IPS-NIHi11 (cell line): ENCODE measurements at places on chromosomes 6 and 20.
A peak's percentile ranks its signal among the peaks of the same experiment; 100 is the strongest.

- no peak for DNase-seq
Observed at GRCh38 chr20:23609486-23610109, 3.9 kb upstream of the CST9 start.

DNA sequence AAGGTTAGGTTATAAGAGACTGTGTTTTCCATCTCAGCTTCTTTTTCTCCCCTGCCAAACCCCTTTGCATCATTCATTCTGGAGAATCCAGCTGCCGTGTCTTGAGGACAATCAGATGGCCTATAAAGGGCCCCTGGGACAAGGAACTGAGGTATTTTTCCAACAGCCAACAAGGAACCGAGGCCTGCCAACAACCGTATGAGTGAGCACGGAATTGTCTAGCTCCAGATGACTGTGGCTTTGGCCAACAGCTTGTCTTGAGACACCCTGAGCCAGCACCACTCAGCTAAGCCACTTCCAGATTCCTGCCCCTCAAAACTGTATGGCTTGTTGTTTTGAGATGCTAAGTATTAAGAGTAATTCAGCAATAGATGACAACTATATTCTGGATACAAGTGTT lies 433.7 kb upstream of the HSF2 start:
- no peak for DNase-seq

GRCh38 chr6:40755046-40755681 lies 168.0 kb upstream of the LRFN2 start:
- peak; percentile 43 for DNase-seq

GRCh38 chr6:32703347-32703746 lies 36.9 kb upstream of the HLA-DQB1 start:
- DNase-seq = no peak

DNA sequence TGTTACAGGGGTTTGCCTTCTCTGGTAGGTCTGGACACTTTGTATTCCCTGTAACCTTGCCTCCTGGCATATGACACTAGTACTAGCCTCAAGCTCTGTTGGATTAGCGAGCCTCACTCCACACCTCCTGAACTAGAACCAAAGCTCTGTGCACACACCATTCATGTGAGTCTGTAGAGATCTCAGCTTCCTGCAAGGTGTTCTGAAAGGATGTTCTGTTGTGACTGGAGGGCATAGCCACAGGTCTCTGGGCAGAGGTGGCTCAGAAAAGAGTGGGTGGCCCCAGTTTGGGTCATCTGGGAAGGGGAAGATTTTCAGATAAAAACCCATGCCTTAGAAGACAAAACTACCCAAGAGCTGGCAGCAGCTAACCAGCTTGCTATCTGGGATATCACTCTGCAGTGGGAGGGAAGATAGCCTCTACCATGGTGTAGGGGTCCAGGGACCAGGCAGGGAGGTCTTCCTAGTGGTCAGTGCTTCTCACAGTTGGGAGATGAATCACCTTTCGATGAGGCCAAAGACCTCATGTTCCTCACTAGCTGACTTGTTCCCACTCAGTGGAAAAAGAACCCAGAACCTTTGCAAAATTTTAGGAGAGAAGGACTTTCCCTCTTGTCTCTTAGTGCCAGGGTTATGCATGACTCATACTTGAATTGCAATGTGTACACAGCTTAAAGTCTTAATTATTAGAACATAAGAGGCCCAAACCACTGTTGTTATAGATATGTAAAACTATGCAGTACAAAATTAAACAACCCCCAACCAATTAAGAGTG lies 41.4 kb downstream of the HLA-F start:
- DNase-seq = no peak

- no peak for DNase-seq
Observed at GRCh38 chr20:31674895-31675827, 37.4 kb downstream of the COX4I2 start.

GRCh38 chr6:14934013-14934412 lies 311.9 kb upstream of the JARID2 start:
- DNase-seq = no peak

DNA sequence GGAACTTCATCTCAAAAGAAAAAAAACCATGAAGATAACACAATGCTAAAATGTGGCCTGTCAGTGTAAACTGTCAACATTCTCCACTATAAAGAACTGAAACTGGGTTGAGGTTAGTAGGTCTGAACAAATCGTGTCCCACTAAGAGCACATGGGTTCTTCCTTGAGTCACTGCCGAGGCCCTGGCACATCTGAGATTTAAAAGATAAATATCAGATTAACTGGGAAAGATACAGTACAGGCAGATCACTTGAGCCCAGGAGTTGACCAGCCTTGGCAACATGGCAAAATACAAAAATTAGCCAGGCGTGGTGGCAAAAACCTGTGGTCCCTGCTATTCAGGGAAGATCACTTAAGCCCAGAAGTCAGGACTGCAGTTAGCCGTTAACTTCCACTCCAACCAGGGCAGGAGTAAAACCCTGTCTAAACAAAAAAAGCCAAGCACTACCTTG lies 5.6 kb downstream of the EEF1A1 start:
- DNase-seq = no peak

DNA sequence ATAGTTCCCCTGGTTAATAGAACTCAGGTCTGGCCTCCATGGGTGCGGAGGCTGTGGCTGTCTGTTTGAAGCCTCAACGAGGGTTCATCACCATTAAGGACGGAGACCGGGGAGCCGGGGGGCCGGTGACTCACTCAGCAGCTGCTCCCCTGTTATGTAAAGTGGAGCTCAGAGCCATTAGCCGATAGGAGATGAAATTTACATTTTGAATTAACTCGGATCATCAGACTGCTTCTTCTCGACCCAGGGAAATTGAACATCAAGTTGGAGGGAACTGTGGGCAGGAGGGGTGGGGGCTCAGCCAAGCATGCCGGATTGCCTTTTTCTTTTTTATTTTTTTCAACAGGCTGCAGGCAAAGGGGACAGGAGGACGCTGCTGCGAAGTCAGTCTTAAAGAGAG lies 12.3 kb downstream of the PCK1 start:
- peak; percentile 47 for DNase-seq

GRCh38 chr20:40591536-40591935 lies 97.5 kb downstream of the MAFB start:
- DNase-seq = no peak

DNA sequence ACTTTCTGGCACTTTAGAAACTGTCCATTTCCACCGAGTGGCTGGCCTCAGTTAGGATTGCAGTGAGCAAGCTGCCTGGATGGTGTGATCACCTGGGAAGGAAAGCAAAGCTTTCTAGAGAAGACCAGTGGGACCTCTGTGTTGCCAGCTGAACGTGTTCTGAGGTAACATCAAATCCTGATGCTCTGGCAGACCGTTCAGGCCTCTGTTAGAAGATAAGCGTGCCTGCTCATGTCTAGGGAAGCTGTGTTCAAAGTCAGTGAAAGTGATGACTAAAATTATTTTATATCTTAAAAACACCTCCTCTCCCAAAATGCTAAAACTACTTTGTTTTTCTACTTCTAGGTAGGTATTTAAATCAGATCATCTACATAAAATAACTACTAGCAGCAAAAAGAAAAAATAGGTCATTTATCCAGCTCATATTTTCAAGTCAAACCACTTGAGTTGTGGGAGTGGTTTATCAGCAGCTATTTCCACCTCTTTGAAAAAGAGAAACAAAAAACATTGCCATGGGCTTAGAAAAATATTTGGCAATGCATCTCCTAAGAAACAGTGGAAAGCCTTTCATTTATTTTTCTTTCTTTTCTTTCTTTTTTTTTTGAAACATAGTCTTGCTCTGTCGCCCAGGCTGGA lies 54.8 kb downstream of the CEP43 start:
- no peak for DNase-seq

GRCh38 chr6:90406142-90406794 lies 109.6 kb upstream of the BACH2 start:
- DNase-seq = no peak
